ENCODE measurements at places on chromosomes 3 and 15.
A peak's percentile ranks its signal among the peaks of the same experiment; 100 is the strongest.

- DNase-seq = peak; percentile 31
Measured at GRCh38 chr3:187741403-187742350, 3.6 kb downstream of the BCL6 start.

DNA sequence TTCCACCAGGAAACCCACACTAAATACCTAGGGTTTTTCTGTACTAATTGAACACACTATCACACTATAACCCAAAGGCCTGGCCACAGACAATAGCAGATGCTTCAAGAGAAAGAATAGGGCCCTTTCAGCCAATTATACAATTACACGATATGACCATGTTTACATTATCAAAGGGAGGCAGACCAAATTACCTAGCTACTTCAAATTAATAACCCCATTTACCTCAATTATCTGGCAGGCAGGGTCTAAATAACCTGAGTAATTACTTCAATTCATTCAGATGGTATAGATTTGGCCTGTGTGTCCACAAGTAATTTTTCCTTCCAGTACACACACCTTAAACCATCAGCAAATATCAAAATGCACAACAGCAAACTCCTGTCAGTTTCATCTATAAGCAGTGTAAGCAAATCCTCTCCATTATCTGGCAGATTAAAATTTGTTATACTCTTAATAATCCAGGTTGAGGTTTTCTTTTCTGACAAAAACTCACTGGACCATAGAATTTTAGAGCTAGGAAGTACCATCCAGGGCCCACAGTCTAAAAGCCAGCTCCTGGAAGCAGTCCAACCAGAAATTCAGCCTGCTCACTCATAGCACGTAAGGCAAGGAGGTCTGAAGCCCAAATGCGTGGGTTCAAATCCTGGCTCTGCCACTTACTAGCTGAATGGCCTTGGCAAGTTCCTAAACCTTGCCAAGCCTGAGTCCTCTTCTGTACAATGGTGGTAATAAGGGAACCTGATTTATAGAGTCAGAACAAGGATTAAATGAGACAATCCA lies 51.8 kb downstream of the RFTN1 start:
- DNase-seq = no peak

DNA sequence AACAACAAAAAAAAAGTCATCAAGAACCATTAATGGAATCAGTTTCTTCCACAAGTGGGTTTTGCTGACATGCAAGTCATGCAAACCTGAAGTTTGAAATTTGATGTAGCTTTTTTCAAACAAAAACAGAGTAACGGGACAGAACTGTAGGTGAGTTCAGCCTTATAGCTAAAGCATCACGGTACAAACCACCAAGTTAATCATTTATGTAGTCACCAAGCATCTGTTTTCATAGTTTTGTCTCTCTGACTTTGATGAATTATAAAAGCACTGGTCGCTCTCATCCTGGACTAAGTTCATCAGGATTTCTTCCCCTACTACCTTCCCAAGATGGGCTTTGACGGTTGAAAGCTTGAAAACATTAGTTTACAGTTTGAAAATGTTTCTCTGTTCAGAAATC lies 117.0 kb upstream of the SAMMSON start:
- no peak for DNase-seq

DNA sequence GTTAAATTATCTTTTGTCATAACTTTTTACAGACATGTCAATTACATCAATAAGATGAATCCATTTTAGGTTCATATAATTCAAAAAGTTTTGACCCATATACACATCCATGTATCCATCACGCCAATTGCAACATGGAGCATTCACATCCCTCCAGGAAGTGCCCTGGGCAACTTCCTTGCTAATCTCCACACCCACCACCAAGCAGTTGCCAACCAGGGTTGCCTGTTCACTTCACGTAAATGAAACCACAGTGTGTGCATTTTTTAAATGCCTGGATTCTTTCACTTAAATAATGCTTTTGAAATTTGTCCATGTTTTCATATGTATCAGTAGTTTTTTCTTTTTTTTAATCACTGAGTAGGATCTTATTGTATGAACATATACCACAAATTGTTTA lies 40.7 kb upstream of the LYZL4 start:
- peak; percentile 49 for DNase-seq

- DNase-seq = no peak
Measured at GRCh38 chr15:26260517-26261133, 397.5 kb upstream of the ATP10A start.

Data from foreskin keratinocyte (primary cell).